ENCODE measurements at places on chromosomes 3 and 15.

DNA sequence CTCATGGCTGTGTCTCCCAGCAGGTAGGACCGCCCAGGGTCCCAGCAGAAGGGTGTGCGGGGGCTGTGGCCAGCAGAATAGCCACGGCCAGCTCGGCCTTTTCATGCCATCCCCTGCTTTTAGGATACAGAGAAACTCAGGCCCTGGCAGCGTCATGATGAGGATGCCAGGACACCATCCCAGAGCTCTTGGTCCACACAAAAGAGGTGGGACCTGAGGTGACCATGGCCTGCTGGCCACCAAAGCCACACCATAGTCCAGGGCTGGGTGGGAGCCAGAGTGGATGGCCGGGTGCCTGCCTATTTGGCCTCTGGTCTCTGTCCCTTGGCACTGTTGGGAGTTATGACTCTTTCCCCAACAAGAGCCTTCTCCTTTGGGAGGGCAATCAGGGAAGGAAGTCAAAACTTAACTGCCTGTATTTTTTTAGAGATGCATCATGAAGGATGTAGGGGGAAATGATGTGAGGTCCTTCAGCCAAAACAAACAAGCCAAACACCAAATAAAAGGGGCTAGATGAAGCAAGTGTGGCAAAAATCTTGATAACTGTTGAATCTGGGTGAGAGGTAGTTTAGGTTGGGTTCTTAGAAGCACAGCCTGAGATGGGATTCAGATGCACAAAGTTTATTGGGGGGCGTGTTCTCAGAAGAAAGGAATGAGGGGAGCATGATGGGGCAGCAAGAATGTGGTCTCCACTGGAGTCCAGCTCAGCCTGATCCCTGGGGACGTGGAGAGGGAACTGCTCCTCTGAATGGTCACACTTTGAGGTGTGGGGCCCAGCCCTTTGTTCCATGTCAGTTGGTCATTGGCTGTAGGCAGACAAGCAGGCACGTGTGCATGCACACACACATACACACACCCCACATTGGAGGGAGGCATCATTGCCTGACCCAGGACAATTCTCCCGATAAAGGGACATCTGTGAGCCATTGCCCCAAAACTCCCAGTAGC, 33.2 kb downstream of the SMAD6 start:
- no peak for DNase-seq

- DNase-seq: no peak
Observed at GRCh38 chr3:116836286-116836685, 126.7 kb downstream of the TUSC7 start.

DNA sequence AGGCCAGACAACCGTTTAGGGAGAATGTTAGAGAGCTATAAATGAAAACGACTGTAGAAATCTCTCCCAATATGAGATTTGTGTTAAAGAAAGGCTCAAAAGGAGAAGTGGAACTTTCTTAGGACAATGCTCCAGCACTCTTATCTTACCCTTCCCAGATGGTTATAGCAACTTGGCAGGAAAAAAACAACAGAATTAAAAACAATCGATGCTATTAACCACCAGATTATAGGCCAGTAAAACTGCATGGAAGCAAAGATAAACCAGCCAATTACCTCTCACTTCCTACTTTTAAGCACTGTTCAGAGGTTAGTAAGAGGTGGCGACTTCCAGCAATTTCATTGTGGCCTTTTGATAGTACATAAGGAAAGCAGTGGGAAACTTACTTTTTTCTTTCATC, 72.9 kb downstream of the TMCC1 start:
- DNase-seq: no peak

DNA sequence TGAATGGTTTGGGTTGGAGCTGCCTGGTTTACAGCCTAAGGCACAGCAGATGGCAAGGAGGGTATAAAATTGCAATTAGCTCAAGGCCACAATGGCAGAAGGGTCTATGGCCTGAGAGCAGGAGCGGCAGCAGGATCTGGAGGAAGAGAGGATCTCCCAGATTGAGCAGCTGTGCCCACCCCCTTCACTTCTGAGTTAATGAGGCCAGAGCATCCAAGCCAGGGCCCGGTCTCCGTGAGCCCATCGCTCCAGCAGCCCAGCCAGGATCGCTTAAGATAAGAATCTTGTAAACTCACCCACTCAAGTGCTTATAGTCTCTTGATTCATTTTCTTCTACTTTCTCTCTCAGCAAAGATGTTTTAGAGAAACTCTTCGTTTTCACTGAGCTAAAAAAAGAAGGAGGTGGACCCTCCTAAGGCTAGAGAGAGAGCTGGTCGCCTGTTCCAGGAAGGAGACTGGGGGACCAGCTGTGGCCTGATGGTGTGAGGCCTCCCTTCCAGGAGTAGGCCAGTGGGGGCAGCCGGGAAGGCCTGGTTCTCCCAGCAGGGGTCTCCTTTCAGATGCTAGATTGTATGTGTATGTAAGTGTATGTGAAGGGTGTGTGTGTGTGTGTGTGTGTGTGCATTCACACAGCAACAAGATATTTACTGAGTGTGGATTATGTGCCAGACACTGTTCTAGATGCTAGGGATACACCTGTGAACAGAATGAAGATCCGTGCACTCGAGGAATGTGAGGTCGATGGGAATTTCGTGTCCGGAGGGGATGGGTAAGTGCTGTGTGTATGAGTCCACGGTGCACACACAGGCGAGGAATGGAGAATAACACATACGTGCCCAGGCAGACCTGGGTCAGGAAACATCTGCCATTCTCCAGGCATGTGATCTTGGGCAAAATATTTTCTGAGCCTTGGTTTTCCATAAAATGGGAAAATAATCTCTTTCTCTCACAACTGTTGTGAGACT, 18.6 kb downstream of the MAGEF1 start:
- DNase-seq: no peak

DNA sequence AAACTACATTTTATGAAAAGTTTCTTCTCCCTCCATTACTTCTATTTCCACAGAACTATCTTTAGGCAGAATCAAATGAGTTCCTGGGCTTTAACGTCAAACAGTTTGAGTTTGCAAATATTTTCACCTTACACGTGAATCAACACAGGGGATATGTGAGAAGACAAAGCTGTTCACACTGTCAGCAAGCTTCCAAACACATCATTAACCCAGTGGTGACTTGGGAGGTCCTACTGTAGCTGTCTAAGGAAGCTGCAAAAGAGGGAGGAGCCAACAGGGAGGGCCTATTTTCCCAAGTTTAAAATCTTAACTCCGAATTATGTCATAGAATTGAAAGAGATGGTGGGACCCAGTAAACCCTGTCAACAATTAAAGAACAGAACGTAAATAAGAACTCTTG, 337.8 kb upstream of the DNAJC19 start:
- DNase-seq: no peak

GRCh38 chr15:101150723-101151040, 101.2 kb downstream of the CHSY1 start:
- DNase-seq: no peak

DNA sequence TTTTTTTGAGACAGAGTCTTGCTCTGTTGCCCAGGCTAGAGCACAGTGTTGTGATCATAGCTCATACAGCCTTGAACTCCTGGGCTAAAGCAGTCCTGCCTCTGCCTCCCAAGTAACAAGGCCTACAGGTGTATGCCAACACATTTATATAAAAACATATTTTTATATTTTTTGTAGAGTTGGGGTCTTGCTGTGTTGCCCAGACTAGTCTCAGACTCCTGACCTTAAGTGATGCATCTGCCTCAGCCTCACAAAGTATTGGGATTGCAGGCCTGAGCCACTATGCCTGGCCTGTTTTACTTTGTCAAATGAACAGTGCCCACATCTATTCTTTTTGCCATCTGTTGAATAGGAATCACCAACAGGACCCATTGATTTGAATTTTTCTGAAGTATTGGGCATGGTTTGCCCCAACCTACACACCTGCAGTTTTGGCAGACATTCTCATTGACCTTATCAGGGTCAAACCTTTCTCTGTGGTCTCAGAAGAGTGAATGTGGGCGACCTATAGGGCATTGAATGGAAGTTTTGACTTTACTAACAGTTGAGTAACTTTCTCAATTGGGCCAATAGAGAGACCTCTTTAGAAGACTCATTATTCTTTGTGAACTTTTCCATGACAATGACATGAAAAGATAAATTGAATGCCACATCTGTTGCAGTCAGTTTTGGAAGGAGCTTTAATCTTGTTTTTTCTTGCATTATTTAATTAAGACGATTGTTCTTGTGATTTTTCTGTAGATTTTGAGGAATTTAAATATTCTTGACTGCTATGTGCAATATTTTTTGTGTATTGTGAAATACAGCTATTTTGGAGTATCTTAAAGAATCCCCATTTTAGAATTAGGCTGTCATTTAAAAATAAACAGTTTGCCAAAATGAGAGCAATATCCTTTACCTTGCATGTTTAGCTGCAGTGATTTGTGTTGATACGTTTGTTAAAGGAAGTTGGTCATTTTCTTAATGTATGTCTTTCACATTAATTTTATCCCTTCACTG, 2.7 kb downstream of the IREB2 start:
- no peak for DNase-seq

DNA sequence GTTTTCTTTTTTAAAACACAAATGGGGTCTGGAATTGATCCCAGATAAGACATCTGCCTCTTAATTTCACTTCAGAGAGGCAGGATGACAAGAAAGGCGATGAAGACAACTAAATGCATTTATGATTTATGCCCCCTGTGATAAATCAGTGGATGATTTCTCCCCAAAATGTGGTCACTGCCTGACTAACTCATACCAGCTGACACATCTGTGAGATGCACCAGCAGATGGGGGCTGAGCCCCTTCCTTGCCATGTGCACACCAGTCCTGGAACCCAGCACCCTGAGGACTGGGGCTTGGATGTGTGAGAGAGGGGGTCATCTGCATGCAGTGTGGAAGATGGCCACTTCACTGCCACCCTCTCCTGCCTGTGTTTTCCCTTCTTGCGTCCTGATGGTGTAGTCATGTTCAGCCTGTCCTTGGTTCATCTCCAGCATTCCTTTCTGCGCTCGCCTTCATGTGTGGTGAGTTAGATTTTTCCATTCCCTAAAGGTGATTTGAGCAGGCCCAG, 264.3 kb downstream of the LRTM1 start:
- DNase-seq: no peak

- no peak for DNase-seq
Observed at GRCh38 chr3:120550546-120550945, 45.6 kb upstream of the NDUFB4 start.

DNA sequence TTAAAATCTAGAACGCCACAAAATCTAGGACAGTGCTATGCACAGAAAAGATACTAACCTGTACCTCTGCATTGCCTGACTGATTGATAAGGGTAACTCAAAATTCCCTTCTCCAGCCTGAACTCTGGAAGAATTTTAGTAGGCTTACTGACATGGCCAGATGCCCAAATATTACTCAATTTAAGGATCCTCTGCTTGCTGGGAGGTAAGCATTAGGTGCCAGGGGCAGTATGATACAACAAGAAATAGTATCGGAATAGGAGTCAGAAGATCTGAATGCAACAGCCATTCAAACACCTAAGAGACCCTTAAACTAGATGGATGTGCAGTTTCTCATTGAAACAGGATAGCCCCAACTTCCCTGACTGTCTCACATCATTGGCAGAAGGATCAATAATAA, 45.4 kb downstream of the CERS3 start:
- no peak for DNase-seq

GRCh38 chr3:107837895-107838612, 252.8 kb downstream of the CD47 start:
- DNase-seq: no peak

DNA sequence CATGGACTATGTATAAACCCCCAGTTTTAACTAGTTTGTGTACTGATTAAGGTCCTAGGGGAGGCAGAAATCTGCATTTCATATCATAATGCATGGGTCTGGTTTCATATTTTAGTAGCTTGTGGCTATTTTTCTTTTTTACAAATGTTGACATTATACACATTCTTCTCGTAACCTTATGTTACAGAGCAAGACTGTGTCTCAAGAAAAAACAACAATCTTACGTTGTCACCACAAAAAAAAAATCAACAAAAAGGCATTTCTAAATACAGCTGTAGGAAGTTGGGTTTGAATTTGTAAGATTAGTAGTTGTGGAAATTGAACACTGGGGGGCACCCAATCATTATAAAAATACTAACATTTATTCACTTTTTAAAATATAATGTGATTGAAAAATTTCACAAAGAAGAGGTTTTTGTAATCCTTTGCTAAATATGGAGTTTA, 17.9 kb downstream of the SERP1 start:
- no peak for DNase-seq

GRCh38 chr3:114060906-114061655, 4.5 kb downstream of the QTRT2 start:
- no peak for DNase-seq

GRCh38 chr15:69436951-69437350, 15.7 kb upstream of the RPLP1 start:
- DNase-seq: no peak

DNA sequence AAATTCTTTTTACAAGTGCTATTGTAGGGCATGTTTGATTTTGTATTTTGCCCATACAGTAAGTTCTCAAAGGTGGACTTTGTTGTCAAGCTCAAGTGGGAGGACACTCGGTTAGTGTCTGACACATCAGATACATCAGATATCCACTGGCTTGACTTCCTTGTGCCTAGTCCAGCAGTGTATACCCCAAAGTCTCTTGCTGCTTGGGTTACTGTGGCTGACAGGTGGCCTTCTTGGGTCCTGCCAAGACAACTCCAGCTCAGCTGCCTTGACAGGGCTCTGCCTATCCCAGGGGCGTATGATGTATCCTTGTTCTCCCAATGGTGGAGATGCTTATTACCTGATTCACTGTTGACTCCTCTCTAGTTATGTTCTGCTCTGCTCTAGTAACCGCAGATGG, 214.9 kb downstream of the CBLB start:
- DNase-seq: no peak

DNA sequence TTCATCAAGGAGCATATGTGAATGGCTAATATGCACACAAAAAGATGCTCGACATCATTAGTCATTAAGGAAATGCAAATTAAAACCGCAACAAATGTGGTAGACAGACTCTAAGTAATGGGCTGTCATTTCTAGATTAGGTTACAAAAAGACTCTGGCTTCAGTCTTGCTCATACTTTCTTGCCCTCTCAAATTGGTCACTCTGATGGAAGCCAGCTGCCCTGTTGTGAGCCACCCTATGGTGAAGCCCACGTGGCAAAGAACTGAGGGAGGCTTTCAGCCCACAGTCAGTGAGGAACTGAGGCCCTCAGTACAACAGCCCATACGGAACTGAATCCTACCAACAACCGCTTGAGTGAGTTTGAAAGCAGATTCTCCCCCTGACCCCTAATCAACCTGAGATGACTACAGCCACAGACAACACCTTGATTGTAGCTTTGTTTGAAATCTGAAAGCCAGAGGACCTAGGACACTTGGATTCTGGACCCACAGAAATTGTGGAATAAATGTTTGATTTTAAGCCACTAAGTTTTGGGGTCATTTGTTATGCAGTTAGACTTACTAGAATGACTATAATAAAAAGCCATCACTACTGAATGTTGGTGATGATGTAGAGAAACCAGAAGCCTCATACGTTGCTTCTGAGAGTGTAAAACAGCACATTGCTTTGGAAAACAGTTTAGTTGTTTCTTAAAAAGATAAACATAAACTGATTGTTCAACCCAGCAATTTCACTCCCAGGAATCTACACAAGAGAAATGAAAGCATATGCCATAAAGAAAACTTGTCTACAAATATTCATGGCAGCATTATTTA, 45.7 kb downstream of the EHHADH start:
- no peak for DNase-seq

- no peak for DNase-seq
Observed at GRCh38 chr3:138136201-138136600, 4.0 kb upstream of the A4GNT start.

All from right atrium auricular region (tissue), 2 donors.